Thyroid gland (tissue), 4 donors: ENCODE measurements at places on chromosomes 5 and 9.

GRCh38 chr9:129719135-129719534, 33.7 kb downstream of the PTGES start:
- no peak for DNase-seq

DNA sequence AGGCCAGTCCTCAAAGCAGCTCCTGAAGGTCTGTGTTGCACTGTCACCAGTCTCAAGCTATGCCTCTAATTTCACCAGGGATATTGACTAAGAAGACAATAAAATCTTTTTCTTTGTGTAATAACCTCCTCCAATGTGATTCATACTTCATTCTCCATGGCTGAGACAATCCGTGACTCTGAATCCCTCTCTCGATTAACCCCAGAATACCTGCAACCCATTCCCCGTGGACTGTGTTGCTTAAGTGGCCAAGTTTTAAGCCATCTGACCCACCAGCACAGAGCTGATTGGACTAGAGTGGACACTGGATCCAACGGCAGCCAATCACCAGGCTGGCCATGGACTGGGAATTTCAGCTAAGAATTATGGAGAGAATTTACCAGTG, 5.4 kb upstream of the CCIN start:
- no peak for DNase-seq

DNA sequence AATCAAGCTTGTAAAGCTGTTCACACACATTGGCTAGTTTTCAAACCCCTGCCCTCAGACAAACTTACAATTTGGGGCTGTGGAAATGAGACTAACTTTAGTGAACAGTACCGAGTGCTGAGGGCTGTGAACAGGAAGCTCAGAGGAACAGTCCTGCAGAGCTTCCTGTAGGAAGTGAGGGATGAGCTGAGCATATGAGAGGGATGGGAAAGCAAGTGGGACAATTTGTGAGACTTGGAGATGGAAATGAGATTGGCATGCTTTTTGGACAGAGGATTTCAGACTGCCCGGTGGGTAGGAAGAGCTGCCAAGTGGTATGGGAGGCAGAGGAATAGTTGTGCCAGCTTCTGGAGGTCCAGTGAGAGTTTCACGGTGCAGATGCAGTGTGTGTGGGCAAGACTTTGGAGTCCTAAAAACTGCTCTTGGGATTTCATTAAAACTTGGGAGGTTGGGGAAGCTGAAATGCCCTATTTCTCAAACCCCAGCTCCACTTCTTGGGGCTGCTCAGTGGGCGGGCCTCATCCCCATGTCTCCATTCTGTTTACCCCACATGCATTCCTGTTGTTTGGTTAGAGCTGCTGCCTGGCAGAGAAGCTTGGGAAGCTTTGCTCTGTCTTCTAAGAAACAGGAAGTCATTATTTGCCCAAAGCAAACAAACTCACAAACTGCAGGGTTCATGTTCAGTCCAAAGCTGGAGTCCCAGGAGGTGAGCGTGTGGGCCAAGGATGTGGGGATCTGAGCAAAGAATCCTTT, 267.5 kb downstream of the ZSWIM6 start:
- peak; percentile 17 for DNase-seq

GRCh38 chr9:85302938-85303756, 438.6 kb downstream of the AGTPBP1 start:
- DNase-seq: no peak

GRCh38 chr5:94793113-94793815, 174.8 kb downstream of the SLF1 start:
- no peak for DNase-seq

DNA sequence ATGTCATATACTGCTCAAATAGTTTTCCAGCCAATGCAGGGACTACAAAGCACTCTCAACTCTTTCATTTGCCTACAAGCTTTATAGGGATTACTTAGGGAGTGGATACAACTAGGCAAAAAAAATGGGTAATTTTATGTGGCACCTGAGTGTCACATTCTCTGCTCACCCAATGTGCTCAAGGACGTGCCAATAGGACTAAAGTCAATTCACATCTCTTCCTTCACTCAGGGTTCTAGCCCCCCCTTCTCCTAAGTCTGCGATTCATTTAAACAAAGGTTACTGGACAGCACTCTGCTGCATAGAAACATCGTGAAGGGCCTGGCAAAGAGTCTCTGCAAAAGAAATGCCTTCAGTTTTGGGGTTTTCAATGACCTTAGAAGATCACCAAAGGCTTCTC, 142.3 kb downstream of the TSSK1B start:
- no peak for DNase-seq

- DNase-seq: peak; percentile 24
These were observed 17.8 kb downstream of the NOTCH1 start for GRCh38 chr9:136527721-136528710.

DNA sequence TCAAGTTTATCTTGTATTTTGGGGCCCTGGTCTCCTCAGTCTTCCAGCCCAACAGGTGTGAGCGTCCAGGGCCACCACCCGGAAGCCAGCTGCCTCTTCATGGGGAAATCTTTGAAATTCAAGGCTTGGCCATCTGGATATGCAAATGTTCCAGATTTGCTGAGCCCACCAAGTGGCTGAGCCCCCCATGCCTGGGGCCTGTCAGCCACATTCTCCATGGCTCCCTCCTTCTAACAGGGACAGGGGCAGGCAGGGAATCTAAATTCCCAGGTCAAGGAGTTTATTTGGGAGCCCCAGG, 14.2 kb upstream of the CXXC5 start:
- no peak for DNase-seq

DNA sequence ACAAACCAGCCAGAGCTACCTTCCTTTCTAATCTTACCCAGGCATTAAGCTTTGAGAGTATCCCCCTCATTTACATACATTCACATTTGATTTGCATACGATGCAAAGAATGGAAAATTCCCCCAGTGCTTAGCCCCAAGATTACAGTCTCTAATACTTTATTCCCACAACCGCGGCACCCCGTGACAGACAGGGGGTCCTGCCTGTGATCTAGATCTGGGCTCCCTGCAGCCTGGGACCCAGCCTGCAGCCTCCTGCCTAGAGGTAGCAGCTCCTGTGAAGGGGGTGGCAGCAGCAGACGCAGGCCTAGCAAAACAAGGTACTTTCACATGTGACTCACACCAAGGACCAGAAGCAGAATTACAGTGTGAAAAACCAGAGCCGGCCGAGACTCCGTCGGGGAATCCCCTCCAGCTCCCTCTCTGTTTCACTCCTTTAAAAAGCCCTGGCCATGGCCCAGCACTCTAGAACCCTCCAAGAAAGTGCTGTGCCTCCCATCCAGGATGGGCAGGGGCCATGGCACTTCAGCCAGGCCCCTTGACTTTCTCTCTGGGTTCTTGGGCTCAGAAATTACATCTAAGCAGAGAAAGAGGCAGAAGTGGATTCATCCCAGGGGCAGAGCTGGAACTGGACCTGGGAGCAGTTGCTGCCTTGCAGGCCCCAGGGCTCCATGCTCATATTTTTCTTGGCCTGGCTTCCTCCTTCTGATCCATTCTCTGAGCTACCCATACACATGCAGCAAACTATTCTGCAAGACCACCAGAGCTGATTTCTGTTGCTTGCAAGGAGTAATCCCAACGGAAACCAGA, 14.0 kb upstream of the TCF7 start:
- peak; percentile 77 for DNase-seq
